ENCODE measurements at places on chromosomes 3 and 15. TPM values are rescaled to one million over a fixed set of nuclear protein-coding genes. Genes with fewer than 3 reads are reported as not detected.

Gene EXD1
- total RNA-seq, result not detected

DNA sequence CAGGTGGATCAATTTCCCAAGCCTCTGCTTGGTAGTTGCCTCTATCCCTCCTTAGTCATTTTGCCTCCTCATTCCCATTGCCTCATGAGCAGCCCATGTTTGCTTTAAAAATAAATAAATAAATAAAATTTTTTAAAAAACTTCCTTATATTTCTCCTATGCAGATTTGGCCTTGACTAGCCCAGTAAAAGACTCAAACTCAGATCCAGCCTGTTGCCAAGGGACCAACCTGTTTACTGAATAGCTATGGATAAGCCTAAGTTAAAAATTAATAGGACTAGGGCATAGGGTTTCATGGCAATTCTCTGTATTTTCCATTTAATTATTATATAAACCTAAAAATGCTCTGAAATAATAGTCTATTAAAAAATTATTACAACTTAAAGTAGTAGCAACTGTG is 384.4 kb downstream of the RSL24D1 start:
- no peak for DNase-seq

DNA sequence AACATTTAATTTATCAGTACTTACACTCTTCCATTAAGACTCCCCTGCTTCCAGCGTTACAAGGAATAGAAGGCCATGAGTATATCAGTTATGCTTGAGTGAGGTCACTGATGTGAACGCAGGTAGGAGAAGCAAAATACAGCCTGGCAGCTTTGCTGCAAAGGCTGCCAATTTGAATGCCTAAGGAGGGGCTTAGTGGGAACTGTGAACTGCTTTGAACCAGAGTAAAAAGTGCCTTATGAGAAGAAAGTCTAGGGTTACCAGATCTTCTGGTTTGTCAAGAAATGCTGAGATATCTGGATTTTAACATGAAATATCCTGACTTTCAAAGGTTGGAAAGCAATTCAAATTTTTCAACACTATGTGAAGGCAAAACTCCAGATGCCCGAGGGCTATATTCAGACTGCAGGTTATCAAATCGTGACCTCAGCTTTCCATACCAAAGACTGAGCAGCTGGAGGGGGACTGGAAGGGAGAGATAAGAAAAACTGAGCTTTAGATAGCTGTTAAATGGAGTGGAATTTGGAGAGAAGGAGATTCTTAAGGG is 446.3 kb upstream of the NECTIN3 start:
- no peak for DNase-seq

- DNase-seq, result no peak
Observed at GRCh38 chr3:42012383-42012934, 50.6 kb upstream of the ULK4 start.

GRCh38 chr3:118692416-118692815 is 342.2 kb downstream of the IGSF11 start:
- no peak for DNase-seq

- DNase-seq, result no peak
Observed at GRCh38 chr3:87047852-87048251, 56.9 kb upstream of the VGLL3 start.
